HFFc6 (cell line): ENCODE measurements at places on chromosomes 1 and 21.

DNA sequence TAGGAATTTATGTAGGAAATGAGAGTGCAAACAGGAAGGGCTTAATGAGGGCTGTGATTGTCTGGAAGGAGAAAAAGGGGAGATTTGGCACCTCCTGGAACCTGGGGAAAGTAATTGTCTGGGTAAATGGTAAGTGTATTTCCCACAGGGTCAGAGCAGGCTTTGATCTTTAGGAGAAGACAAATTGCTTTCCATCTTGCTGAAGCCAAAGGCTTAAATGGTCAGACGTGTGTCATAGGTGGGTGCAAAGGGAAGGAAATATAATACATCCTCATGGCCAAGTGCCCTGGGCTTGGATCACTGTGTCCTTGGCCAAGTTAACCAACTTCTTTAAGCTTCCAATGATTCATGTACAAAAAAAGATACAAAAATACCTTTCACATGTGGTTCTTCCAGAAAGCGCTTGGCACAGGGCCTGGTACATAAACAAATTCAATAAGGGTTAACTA lies 1.3 kb upstream of the DUSP23 start:
- DNase-seq: peak; percentile 55

DNA sequence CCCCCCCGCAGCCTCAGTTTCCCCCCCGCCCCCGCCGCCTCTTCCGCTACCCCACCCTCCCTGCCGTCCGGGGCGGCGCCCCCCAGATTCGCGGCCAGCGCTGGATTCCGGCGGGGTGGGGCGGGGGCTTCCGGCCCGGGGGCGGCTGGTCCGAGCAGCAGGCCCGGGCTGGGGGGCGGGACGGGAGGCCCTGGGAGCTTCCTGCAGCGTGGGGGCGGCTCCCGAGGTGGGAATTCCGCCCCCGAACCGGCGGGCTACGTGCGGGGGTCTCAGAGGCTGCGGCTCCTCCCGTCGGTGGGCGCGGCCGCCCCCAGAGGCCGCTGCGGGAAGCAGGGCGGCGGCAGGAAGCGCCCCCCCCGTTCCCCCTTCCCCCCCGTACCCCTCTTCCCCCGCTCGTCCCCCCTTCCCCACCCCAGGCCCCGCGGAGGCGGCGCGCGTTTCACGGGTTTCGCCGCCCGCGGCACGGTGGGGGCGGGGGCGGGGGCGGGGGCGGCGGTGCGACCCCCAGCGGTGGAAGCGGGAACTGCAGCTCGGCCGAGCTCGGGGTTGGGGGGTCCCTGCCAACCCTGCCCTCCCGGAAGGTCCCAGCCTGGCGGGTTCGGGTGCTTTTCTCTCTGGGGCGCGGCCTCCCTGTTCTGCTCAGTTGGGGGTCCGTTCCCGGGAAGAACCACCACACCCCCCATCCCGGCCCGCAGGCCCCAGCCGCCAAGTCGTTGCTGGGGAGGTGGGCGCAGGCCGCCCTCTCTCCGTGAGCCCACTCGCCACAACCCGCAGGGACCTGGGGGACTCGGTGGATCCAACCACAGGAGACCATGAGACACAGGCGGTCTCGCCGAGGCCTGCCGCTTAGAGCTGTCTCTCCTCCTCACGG lies 76.3 kb downstream of the MORN1 start:
- DNase-seq: no peak

- no peak for DNase-seq
These were observed 87.7 kb upstream of the POU3F1 start for GRCh38 chr1:38134294-38134755.

DNA sequence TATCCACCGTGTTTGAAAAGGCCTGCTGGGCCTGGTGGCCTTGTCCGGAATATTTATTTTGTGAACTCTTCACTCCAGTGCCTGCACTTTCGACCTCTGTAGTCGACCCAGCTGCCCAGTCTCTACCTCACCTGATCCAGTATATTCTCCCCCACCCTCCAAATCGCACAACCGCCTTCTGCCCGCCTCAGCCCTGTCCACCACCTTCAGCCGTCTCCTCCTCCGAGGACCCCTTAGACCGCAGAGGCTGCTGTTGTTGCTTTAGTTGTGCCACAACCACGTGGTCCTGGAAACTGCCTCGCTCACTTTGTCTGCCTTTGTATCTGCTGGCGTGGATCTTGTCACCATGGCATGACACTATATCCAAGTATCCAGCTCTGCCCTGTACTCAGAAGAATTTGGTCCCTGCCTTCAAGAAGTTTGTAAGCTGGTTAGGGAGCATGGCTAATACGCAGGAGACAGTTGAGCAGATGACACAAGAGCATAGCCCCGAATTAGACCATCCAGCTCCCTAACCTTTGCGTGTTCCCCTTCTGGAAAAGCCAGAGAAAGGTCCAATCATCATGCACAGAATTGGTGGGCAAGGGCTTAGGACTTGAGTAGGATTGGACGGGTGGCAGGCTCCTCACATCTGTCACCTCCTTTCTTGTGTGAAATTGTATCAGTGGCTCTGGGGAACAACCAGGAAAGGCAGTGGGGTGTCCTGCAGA lies 1.5 kb downstream of the PHGDH start:
- DNase-seq: peak; percentile 10

- DNase-seq: peak; percentile 5
These were observed 41.1 kb upstream of the CCSAP start for GRCh38 chr1:229383961-229384360.

DNA sequence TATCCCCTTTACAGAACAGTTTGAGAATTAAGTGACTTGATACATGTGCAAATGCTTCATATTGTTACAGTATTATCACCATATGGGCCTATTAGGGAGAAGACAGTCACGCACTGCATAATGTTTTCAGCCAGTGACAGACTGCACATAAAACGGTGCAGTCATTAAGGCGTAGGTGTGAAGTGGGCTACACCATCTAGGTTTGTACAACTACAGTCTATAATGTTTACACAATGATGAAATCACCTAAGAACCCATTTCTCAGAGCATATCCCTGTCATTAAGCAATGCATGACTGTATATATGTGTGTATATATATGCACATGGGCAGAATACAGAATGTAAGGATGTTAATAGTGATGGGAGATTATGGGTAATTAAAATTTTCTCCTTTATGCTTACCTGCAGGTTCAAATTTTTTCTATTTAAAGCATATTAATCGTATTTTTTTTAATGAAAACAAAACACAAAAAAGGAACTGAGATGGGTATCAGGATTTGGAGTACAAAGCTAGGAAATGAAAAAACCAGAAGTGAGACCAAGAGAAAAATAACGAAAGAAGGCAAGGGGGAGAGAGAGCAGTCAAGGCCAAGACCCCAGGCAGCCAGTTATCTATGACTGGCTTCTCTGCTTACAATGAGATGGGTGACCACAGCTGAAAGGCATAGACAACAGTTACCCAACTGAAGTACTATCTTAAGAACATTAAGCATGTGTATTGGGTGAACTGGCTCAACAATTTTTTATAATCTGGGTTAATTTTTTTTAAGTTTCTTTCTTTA lies 122.9 kb upstream of the DAB1 start:
- DNase-seq: no peak

GRCh38 chr1:185917646-185918045 lies 183.5 kb downstream of the HMCN1 start:
- DNase-seq: peak; percentile 53

- DNase-seq: no peak
These were observed 97.0 kb downstream of the IER5 start for GRCh38 chr1:181185461-181185860.

DNA sequence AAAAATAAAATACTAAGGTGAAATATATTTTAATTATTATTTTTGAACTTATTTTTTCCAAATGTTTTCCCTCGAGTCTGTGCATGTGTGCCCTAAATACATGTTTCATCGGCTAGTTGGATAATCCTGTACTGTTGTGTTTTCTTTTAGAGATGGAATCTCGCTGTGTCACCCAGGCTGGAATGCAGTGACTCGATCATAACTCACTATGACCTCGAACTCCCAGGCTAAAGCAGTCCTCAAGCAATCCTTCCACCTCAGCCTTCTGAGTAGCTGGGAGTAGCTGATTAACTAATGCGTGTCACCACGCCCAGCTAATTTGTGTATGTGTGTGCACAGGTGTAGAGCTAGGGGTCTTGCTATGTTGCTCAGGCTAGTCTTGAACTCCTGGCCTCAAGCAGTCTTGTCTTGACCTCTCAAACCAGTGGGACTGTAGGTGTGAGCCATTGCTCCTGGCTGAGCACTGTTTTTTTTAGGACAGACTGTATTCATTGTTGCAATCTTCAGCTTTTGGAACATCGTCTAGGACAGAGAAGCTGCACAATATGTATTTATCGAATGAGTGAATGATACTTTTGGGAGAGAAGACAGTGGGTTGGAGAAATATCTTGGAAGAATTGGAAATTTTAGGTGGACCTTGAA lies 4.8 kb upstream of the TMCO1 start:
- peak; percentile 89 for DNase-seq

GRCh38 chr1:247322849-247323586 lies 8.6 kb downstream of the ZNF496 start:
- DNase-seq: no peak
